ENCODE measurements at places on chromosomes 12 and 14. TPM values are rescaled to one million over a fixed set of nuclear protein-coding genes. Genes with fewer than 3 reads are reported as not detected.

DNA sequence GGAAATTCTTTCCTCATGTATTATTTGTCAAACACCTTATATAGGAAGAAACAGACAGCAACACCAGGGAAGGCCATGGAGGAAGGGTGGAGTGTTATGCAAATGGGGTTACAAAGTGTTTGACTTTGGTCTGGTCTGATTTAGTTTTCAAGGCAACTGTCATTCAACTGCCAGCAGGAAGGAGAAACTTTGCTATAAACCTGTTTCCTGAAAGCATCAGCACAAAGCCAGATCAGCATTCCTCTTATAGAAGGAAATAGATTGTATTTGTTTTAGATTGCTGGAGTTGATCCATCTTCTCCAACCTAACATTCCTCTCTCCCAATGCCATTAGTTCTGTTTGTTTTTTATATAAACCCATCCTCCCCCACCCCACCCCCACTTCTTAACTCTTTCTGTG, 65.7 kb downstream of the STAB2 start:
- ATAC-seq: no peak

The ETFBKMT gene
- 1.3 TPM for total RNA-seq

DNA sequence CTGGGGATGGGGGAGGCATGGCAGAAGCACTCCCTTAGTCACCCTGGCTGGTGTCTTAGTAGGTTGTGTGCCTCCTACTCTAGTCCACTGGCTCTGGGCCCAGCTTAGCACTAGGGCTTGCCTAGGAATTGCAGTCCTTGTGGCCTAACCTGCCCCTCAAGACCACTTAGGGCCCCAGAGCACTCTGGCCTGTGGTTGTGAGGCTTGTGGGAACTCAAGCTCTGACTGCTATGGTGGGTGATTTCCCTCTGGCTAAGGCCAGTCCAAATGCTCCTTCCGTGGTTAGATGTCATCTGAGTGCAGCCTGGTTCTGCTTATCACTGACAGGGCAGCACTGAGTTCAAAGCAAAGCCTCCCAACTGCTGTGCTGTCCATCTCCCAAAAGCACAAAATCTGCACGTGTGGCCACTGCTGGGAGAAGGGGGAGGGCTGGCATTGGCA, 20.2 kb downstream of the FGD4 start:
- peak; percentile 36 for ATAC-seq

DNA sequence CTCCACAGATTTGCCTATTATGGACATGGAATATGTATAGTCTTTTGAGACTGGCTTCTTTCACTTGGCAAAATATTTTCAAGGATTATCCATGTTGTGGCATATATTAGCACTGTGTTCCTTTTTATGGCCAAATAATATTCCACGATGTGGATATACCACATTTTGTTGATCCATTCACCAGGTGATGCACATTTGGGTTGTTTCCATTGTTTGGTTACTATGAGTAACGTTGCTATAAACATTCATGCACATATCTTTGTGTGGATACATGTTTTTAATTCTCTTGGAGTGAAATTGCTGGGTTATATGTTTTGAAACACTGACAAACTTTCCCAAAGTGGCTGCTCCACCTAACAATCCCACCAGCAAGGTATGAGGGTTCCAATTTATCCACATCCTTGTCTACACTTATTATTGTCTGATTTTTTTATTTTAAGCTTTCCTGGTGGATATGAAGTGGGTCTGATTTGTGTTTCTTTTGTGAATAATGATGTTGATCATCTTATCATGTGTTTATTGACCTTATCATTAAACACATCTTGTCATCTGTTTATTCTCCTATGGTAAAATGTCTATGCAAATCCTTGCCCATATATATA, 116.2 kb upstream of the FRMD6 start:
- no peak for ATAC-seq

The DNAH10 gene
- total RNA-seq: 0.12 TPM

DNA sequence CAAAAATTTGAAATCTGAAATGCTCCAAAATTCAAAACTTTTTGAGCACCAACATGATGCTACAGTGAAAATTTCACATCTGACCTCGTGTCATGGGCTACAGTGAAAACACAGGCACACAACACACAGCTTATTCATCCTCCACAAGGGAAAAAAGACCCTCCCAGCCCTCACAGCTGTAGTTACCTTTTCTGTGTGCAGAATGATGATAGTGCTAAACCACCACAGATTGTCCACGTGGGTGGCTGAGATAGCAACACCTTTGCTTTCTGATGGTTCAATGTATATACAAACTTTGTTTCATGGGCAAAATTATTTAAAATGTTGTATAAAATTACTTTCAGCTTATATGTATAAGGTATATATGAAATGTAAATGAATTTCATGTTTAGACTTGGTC, 46.8 kb downstream of the FRS2 start:
- ATAC-seq: no peak

- peak; percentile 11 for ATAC-seq
Measured at GRCh38 chr12:57216014-57216911, at the start of gene NXPH4. TSS of gene NXPH4 (plus strand) at chr12:57216794. CDS start at chr12:57216970, 176 bp downstream.

The FOXA1 gene
- 14.6 TPM for total RNA-seq

GRCh38 chr12:6345319-6346091, 3.6 kb upstream of the TNFRSF1A start:
- ATAC-seq: peak; percentile 53

DNA sequence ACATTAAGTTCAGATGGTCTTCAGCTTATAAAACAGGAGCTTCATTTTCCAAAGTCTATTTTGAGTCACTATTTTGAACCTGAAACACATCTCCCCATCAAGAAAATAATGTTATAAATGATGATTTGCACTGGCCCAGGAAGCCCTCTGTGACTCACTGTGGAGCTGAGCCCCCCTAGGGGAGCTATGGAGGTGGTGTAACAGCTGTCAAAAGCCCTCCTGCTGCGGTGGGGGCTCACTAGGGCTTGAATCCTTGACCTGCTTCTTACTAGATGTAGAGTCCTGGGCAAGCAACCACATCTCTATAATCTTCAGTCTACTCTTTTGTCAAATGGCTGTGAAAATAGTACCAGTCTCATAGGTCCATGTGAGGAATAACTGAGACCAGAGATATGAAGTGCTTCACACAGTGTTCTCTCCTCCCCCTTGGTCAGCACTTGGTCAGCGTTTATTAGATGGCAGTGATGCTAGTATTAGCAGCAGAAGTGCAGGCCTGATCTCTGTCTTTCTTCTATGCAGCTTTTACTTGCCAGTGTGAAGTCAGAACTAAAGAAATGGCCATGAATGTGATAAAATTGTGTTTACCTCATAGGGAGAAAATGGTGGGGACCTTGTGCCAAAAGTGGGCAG, 83.4 kb downstream of the RTN1 start:
- ATAC-seq: no peak

GRCh38 chr14:35470755-35471154, 63.2 kb upstream of the INSM2 start:
- ATAC-seq: no peak
